ENCODE measurements at places on chromosomes 2 and 18.
A peak's percentile ranks its signal among the peaks of the same experiment; 100 is the strongest.

GRCh38 chr2:217818293-217818850 is 184.4 kb downstream of the TNS1 start:
- DNase-seq = no peak

- no peak for DNase-seq
Measured at GRCh38 chr2:237874585-237875161, 15.2 kb downstream of the RAMP1 start.

DNA sequence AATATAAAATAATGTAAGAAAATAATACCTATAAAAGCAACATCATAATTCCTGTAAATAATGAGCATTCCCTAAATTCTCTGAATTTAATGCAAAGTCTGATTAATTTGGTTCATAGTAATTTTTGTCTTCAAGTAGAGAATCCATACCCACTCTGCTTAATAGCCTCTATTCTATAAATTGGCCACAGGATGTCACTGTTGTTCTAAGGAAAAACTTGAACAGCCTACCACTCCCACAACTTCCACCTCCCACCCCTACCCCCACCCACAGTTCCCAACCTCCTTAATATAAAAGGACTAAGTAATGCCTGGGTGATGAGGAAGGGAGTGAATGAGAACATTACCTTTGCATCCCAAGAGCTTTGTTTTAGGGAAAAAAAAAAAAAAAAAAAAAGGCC is 27.2 kb upstream of the BBS5 start:
- DNase-seq = no peak

DNA sequence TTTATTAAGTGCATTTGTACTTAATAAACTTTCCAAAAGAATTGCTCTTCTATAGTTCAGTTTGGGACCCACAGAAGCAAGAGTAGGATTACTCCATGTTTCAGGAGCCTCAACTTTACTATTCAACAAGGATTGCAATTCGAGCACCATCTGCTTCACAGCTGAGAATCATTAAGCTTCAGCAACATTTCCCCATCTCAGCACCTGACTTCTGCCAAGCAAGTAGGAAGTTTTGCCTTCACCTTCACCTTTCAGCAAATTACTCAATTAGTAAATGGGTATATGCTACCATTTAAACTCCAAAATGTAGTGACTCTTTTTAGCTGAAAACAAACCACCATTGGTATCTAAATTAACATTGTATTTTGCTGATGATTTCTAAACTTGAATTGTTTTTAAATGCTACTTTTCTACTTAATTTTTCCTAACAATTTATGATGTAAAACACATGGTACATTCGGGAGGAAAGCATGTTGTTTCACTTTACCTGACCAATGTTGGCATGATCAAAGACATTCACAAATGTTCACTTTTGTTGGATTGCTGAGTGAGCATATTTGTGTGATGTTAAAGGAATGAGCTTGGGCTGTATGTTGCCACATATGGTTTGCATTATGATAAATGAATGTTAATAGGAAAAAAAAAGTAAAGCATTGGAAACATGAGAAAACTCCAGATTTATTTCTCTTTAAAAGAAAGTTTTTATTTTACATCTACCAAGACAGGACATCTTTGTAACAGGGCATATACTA is 159.2 kb downstream of the GULP1 start:
- no peak for DNase-seq

GRCh38 chr2:102141011-102141943 is 1.3 kb upstream of the IL1R1 start:
- no peak for DNase-seq

DNA sequence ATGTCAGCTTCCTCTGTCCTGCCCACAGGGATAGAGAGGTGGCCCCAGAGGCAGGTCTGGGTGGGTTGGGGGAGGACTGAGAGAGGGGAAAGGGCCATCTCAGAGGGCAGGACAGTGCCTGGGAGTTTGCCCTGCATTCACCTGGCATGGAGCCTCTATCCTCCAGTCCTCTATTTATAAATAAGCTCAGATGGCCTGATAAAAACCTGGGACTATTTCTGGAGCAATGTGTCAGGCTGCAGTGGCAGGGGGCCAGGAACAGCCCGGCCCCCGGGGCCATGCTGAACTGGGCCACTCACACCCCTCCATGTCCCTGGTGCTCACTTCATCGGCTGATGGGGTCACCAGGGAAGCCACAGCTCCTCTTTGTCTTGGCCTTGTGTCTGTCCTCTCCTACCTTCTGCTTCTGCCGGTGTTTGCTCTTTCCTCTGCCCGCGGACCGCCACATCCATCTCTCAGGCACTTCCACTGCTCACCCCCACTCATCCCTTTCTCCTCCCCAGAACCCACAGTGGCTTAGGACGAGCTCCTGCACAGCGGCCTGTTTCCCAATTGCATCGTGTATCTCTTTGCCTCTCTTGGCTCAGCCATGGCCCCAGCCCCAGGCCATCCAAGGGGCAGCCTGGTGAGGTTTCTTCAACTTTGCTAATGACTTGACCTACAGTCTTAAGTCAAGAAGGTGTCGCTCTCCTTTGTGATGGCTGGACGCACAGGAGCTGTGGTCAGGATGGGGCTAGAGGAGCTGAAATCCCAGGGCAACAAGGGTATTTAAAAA is 38.8 kb downstream of the SCTR start:
- DNase-seq = no peak

DNA sequence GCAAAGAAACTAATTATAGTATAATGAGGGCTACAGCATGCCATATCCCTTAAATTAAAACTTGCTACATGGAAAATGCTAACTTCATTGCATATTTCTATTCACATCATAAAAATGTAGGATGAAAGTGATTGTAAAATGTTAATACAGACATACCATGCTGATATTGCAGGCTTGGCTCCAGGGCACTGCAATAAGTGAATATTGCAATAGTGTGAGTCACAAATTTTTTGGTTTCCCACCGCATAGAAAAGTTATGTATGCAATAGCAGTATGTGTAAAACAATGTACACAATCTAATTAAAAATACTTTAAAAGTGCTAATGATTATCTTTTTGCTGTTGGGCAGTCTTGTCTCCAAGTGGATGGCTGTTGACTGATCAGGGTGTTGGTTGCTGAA is 162.1 kb downstream of the CD8B2 start:
- no peak for DNase-seq

- no peak for DNase-seq
Measured at GRCh38 chr2:69786052-69786560, 43.4 kb upstream of the GMCL1 start.

GRCh38 chr2:122643725-122644329 is 888.4 kb downstream of the TSN start:
- peak; percentile 71 for DNase-seq
